Hippocampal formation (tissue), 2 donors: ENCODE measurements at places on chromosomes 4 and X.

DNA sequence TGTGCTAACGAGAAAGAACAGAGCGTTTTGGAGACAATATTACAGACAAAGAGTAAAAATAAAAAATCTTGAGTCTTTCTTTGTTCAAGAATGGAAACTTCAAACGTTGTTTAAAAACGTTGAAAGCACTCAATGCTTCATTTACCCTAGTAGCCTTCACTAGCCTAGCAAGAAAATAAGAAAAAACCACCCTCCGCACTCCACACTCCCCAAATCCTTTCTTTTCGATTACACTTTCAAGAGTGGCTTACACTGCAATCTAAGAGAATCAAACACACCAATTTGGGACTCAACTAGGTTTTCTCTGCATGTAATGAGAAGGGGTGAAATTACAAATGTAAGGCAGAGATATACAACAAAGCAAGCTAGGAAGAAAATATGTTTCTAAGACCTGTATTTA lies 4.7 kb downstream of the TMSB4X start:
- no peak for DNase-seq

GRCh38 chr4:40577588-40578253 lies 51.9 kb downstream of the RBM47 start:
- no peak for DNase-seq

GRCh38 chrX:69262036-69262936 lies 97.0 kb upstream of the PJA1 start:
- DNase-seq, result no peak

- no peak for DNase-seq
These were observed 44.2 kb upstream of the ADAM29 start for GRCh38 chr4:174873931-174874330.

- DNase-seq, result no peak
These were observed 44.3 kb upstream of the ARHGAP24 start for GRCh38 chr4:85430697-85431096.

GRCh38 chr4:154564311-154564710 lies 1.5 kb downstream of the FGB start:
- no peak for DNase-seq
